SHP77 treated with DMSO at 0.1 percent for 48 hours (cell line): ENCODE measurements at places on chromosomes 6 and 20.

DNA sequence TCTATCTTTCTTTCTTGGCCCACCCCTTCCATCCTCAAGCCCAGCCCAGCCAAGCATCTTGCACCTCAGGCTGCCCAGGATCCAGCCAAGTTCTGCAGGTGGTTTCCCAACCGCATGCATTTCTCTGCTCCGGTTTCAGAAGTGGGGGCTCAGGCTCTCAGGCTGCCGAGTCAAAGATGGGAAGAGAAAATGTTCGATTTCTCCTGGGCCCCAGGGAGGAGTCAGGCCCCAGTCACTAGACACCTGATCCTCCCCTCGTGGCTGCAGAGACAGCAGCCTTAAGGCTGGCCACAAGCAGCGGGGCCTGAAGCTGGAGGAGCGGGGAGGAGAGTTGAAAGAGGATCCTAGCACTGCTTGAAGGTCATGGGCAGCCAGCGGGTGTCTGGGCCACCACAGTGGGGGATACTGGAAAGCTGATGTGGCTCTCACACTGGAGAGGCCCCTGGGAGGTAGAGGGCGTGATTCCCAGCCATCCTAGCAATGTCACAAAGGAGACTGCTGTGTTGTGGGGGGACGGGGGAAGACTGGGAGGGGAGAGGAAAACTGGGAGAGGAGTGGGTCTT, 42.2 kb upstream of the ZFAND3 start:
- DNase-seq, result no peak

GRCh38 chr6:106181664-106182418, 95.7 kb downstream of the PRDM1 start:
- DNase-seq, result no peak

DNA sequence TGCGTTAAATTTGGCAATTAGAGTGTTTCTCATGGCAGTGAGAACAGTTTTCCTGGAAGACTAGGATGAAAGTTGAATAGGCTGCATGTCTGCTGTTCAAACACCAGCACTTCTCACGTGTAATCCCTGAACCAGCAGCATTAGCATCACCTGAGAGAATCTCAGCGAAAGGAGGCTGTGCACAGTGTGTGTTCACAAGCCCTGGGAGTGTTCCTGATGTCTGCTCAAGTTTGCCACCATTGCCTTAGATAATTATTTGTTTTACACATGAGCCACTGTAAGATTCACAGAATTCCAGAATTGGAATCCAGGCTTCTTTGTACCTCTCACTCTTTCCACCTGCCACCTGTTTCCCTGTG, 117.3 kb downstream of the JARID2 start:
- no peak for DNase-seq

DNA sequence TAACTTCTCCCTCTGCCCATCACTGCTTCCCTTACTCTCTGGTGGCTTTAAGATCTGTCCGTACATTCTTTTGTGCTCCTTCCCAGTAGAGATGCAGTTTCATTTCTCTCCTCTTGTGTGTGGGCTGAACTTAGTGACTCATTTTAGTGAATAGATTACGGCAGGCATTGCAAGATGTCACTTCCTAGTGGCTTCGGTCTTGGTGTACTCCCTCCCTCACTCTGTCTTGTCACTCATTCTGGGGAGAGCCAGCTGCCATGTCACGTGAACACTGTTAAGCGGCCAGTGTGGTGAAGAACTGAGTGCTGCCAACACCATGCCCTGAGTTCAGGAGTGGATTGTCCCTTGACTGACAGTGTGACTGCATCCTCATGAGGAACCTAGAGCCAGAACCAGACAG, 115.9 kb downstream of the OTOR start:
- DNase-seq, result no peak

- no peak for DNase-seq
These were observed 53.6 kb upstream of the FRMD1 start for GRCh38 chr6:168132531-168133167.

DNA sequence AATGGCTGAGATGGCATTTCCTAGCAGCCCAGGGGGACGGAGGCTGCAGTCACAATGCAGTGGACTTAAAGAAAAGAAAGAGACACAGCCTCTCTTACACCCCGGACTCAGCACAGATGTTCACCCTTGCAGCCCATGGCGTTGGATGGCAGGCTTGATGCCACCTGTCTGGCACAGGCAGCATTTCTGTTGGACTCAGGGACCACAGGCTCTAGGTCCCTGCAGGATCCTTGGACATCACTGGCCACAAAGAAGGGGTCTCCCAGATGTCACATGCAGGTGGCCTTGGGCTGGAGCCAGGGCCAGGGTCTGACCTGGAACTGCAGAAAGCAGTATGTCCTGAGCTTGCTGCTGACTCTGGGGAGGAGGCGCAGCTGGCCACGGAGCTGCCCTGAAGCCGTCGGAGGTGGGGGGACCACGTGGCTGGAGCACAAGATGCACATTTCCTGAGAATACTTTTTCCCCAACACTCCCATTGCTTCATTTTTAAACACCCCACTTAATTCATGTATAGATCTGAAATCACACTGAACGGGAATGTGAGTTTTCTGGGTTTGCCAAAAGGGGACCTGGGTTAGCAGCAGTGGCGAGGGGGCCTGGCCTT, 102.3 kb upstream of the SULF2 start:
- DNase-seq, result no peak

DNA sequence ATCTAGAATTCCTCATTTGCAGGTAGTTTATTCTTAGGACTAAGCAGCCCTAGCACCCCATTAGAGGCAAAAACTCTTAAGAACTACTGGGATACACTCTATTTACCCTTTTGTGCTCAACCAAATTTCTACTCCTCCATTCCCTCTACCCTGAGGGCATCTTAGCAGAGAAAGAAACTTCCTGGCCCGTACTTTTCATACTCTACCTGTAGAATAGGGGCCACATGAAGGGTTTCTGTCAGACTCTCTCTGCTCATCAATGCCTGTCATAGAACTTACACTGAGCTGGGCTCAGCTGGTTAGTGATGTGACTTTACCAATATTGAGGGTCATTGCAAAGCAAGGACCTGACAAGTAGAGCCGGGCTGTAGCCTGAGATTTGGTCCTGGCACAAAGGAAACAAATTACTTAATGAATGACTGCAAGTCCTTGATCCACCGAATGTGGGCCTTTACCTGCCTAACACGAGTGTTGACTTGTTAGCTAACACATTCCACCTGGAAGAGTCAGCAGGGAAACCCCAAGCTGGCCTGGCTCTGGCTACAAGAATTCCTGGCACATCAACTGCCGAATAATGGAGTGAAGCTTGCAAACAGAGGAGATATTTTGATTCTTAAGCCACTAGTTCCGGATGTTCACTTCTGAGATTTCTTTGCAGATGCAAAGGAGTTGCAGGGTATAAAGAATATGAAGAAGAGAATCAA, 280.5 kb upstream of the JAG1 start:
- no peak for DNase-seq

GRCh38 chr6:52403627-52404026, 16.5 kb upstream of the EFHC1 start:
- no peak for DNase-seq

DNA sequence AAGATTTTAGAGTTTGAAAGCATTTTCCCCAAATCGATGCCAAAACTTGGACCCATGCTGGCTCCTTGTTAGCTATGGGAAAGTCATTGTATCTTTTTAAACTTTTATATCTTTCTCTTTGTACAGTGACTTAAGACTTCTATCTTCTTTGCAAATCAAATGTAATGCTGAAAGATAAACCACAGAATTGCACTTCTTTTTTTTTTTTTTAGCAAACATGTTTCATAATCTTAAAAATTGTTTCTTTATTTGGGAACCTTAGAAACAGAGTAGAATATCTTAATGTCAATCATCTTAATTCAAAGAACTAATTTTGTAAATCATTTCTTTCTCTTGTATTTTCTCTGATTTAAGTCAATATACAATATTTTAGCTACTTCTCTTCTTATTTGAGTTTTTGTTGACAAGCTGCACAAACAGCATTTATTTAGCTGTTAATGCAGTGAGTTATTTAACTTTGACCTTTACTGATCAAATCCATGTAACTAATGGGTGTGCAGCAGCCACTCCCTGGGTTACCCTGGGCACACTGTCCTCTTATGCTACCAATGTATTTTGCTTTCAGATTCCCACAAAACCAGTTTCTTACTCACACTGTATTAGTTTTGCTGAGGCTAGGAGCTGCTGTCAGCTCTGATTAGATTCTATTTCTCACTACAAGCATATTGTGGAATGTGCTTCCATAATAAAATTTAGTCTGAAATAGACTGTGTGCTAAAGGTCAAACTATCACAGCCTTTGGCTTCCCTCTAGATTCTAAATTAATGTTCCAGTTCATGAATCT, 279.6 kb downstream of the ADGB start:
- DNase-seq, result no peak

DNA sequence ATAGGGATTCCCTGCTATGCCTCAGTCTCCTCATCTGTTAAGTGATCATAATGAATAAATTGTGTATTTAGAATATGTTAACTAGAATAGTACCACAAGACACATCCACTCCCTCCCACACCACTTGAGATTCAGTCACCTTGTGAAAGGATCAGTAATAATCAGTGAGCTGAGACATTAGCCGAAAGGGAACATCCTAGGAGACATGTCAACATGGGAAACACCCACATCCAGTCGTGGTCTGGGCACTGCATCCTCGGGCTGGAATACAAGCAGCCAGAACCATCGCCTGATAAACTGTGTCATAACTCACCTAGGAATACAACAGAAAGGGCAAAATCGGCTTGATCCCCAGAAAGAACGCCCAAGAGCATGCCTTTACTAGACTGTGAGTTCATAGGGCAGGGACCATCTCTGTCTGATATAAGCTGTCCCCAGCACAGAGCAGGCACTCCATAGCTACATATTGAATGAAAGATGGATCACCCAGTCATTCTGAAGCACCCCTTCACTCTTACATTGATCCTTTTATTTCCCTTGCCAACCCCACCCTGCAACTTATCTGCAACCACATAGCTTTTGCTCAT, 23.9 kb downstream of the RIPOR2 start:
- DNase-seq, result no peak

- no peak for DNase-seq
These were observed 27.6 kb downstream of the GABRR2 start for GRCh38 chr6:89287351-89288028.

DNA sequence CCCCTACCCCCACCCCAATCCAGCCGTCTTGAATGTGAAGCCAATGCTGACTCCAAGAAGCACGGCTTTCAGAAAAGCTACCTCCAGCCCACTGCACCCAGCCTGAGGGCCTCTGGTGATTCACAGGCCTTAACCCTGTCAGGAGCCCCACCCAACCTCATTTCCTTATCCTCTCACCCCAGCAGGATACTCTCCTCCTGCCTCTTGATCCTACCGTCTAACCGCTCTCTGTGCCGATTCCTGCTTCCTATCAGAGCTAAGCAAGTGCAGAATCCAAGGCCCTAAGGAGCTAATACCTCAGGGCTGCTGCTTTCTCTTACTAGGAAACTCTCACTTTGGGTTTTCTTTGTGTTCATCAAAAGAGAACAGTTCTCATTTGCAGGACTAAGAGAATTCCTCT, 47.2 kb downstream of the TRERF1 start:
- no peak for DNase-seq

GRCh38 chr20:50340541-50340940, 149.9 kb downstream of the CEBPB start:
- no peak for DNase-seq
